ENCODE measurements at places on chromosomes 2 and 18.

GRCh38 chr18:68181956-68182355 lies 533.0 kb downstream of the TMX3 start:
- DNase-seq: no peak

- DNase-seq: no peak
Observed at GRCh38 chr2:104408266-104408665, 445.6 kb upstream of the POU3F3 start.

GRCh38 chr2:219142329-219142728 lies 18.3 kb downstream of the NHEJ1 start:
- DNase-seq: peak; percentile 45

DNA sequence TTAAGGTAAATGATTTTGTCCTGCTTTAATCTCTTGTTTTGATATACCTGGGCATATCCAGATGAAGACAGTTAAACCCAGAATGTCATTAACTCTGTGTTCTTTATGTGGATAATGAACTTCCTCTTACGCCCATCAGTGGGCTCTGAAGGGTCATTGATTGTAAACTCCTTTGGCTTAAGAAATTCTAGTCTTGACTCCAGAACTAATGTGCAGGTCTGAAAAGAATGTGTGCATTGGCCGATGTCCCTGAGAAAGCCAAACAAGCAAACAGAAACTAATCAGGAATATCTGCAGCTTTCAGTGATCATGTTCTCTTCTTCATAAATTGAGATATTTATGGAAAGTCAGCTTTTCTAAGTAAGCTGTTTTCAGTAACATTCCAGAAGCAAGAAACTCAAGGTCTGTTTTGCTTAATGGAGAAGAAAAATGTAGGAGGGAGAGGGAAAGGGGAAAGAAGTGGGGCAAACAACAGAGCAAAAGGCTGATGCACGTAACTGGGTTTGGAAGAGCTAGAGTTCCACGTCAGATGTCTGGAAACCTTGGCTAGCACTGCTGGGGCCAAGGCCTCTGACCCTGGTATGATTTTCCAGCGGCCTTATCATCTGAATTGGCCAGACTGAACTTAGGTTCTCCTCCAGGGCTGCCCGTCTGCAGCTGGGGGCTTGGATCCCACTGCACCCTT lies 61.3 kb upstream of the FHL2 start:
- no peak for DNase-seq

DNA sequence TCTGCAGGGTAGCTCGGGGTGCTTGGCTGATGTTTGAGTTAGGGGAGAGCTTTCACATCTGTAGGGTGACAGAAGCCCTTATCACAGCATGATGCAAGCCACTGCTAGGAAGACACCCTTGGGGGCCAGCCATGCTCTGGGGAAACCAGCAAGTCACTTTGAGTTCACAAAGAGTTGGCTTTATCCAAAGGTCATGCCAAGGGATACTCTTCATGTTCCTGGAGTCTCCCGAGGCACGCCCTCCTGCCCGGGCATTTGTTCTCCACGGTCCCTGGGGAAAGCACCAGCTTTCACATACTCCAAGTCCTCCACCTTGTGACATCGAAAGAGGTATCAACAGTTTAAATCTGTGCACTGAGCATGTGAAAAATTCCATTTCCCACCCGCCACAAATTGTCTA lies 227.7 kb downstream of the VAPA start:
- no peak for DNase-seq

DNA sequence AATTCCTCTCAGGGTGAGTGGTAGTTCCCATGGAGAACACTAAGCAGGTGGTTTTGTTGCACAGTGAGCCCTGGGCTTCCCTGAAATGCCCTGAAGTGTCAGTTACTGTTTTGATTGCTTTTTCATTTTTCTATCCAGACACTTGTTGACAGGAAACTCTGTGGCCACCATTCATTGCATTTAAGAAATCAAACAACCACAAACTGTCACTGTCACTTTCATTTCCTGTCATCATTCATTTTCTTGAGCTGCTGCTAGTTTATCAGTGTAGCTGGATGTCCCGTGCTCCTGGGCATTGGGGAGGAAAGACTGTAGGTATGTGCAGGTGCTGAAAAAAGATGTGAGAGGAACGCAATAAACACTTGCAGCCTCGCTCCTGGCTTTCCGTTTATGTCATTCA lies 891.6 kb upstream of the ZEB2 start:
- DNase-seq: no peak

DNA sequence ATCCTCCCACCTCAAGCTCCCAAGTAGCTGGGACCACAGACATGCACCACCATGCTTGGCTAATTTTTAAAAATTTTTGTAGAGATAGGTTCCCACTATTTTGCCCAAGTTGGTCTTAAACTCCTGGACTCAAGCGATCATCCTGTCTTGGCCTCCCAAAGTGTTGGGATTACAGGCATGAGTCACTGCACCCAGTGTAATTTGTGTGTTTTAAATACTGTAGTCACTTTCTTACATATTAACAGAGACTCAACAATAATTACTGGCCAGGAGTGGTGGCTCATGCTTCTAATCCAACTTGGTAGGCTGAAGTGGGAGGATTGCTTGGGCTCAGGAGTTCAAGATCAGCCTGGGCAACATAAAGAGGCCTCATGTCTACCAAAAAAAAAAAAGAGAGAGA lies 293.0 kb downstream of the RDH14 start:
- no peak for DNase-seq

DNA sequence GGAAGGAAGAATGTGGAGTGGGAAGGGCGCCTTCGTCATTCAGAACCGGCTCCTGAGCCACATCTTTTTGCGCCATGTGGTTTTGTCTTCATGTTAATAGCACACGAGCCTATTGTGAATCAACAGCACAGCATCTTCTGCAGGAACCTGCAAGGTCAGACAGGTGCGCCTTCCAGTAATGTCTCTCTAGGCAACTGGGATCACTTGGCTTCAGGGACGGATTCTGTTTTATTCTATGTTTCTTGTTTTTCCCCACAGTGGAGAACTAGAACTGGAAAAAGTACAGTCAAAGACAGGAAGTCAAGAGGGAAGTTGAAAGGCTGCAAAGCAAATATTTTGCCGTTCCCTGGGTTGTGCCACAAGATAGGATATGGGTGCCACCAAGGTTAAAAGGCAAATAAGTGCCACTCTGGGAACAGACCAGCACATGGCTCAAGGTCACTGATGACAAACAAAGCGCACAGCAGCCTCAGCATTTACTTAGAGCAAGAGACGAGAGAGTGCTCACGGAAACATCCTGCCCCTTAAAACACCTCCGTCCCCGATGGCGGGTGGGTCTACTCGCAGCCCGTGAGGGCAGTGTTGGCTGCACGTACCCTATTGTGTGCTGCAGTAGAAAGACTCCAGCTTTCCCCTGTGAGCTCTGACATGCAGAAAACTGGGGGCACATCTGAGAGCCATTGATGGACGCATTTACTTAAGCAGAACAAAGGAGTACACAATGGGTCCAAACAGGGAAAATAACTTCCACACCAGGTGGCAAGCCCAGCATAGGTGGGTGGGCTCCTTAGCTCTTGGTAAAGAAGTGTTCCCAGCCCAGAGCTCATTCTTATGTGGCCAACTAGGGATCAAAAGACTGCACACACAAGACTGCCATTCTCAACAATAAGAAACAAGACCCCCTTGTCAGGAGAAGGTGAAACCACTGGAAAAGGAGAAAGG lies 107.2 kb upstream of the PARD3B start:
- no peak for DNase-seq

GRCh38 chr2:1854729-1855547 lies 110.6 kb upstream of the PXDN start:
- peak; percentile 71 for DNase-seq

DNA sequence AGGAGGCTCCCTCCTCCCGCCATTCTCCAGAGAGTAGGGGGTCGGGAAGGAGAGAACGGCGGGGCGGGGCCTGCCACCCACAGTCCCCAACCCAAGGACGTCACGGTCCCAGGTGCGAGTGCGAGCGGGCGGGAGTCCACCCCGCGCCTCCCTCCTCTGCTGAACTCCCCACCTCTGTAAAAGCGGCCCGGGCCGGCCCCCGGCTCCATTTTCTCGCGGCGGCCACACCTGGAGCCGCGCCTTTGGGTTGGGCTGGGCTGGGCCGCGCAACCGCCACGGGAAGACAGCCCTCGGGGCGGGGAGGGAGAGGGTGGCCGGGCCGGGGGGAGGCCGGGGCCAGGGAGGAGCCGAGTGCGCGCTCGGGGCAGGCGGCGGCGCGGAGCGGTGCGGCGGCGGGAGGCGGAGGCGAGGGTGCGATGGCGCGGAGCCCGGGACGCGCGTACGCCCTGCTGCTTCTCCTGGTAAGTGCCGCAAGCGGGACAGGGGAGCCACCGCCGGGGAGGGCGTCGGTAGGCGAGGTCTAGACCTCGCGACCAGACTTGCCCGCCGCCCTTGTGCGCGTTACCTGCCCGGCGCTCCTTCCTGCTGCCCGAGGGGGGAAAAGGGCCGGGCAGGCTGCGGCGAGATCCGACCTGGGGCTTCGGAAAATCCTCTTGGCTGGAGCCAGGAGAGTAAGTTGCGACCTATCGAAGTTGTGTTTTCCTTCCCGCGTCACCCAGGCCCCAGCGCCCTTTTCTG lies at the start of gene DSG2:
DSG2 (plus strand) TSS at position 342 of the 738 bp plus-strand sequence; CDS start at position 417, 75 bp downstream.
- DNase-seq: peak; percentile 67

DNA sequence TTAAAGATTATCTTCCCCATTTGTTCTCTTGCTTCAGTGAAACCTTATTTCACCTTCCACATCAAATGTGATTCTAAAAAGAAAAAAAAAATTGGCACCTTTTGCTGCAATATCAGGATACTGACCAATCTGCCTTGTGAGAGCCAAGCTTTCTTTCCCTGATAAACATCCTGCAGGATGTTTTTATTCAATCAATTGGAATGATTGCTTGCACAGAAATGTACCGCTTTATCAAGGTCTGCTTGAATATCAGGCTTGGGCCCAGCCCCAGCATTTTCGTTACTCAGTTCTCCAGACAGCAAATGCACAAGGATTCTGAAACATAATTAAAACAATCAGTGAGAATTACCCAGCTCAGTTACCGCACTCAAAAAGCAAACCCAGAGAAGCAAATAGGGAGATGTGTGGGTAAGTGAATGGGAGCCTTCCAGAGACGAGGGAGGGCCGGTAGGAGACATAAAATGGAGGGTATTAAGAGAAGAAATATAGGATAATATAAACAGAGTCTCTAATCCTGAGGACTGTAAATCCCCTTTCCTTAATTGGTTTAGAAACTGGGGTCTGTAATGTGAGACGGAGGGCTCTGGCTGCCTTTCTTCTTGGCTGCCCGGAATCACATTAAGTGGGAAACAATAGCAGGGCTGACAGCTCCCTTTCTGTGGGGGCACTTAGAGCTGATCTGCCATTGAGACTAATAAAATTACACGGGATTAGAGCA lies 291.8 kb downstream of the ICOS start:
- no peak for DNase-seq

- DNase-seq: peak; percentile 41
Observed at GRCh38 chr2:190408538-190409271, 550 bp downstream of the MFSD6 start.

DNA sequence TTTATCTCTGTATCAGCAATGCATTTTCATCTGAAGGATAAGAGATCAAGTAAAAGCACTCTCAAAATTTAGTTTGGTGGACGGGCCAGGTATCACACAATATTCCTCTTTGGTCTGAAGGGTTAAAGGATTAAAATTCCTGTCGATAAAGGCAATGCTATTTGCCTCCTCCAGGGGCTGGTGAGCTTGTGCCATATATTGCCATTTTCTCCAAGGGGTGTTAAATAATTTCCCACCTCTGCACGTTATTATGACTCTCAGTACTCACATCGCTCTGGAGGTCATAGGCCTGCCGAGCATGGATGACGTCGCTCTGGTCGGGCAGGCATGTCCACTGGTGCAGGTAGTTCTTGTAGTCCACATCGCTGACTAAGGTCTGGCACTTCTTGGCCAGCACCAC lies 94.2 kb downstream of the NEB start:
- DNase-seq: no peak

Measured in right hindlimb (tissue), 1 donor.